SIG-M5 (cell line): ENCODE measurements at places on chromosomes 2 and 18.

DNA sequence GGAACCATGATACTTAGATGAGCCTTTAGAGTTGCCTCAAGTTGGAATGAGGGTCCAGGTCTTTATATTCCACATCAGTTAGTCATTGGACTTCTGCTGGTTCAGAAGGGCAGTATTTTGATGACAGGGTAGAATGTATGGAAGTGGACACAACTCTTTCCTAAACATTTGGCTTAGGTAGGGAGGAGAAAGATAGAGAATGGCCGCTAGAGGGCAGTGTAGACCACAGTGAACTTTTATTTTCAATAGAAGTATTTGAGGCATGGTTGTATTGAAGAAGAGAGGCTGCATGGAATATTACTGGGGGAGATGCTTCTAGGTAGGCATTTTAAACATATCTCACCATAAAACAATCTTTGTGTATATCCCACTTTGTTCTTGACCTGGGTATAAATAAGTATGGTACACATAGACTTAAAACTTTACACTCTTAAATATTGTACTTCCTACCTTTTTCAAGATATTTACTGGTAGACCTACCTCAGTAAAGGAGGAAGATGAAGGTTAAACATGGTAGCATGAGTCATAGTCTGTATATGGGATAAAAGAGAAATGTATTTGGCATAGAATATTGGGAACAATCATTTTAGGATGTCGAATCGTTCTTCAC lies 497.6 kb upstream of the FAM98A start:
- no peak for DNase-seq

DNA sequence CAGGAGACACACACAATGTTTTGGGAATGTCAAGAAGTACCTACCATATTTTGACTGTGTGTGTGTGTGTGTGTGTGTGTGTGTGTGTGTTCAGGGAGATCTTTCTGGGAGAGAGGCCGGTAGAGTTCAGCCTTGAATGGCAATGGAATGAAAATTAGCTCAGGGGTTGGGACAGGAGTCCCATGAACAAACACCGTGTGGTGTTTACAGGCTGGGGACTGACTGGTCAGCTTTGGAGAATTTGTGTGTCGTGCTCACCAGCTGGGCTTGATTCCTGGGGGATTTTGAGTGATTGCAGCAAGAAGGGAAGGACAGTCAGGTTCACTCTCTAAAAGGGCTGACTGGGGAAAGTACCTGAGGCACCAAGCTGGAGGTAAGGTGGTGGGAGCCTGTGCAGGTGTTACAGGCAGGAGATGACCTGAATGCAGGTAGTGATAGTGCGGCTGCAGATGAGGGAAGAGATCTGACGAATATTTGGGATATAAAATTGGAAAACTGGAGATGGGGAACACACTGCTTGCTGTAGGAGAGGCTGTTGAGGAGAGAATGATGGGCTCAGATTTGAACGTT lies 2.5 kb upstream of the ADNP2 start:
- DNase-seq: no peak

- no peak for DNase-seq
Measured at GRCh38 chr2:100882645-100883613, 63.0 kb downstream of the NPAS2 start.

GRCh38 chr18:34998661-34999060 lies 42.6 kb upstream of the MAPRE2 start:
- DNase-seq: no peak

DNA sequence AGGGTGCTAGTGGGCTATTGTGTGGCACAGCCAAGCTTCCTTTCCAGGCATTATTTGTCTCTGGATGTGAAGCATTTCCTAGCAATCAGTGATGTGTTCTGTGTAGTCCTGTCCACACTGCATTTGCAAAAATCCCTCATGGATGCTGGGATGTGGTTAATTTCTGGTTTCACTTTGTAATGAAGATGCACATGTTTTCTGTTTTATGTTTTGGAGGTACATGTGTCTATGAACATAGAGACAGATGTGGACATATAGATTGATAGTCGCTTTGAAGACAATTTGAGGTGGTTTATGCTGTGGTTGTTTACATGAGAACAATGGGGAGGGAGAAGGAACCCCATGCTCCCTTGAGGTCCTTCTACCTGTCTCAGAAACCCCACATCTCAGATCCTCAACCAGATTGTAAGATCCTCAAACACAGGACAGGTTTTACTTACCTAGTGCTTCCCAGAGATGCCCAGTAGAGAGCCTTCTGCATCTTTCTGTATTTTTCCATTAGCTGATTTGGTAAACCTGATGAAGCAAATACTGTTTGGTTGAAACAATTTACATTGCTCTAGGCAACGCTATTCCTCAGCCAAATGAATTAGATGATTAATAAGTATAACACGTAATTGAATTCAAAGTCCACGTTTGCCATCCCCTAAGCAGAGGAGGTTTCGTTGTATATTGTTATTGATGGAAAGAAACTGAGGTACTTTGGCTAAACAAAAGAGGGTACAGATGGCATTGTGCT lies 204.4 kb downstream of the SPP2 start:
- no peak for DNase-seq

DNA sequence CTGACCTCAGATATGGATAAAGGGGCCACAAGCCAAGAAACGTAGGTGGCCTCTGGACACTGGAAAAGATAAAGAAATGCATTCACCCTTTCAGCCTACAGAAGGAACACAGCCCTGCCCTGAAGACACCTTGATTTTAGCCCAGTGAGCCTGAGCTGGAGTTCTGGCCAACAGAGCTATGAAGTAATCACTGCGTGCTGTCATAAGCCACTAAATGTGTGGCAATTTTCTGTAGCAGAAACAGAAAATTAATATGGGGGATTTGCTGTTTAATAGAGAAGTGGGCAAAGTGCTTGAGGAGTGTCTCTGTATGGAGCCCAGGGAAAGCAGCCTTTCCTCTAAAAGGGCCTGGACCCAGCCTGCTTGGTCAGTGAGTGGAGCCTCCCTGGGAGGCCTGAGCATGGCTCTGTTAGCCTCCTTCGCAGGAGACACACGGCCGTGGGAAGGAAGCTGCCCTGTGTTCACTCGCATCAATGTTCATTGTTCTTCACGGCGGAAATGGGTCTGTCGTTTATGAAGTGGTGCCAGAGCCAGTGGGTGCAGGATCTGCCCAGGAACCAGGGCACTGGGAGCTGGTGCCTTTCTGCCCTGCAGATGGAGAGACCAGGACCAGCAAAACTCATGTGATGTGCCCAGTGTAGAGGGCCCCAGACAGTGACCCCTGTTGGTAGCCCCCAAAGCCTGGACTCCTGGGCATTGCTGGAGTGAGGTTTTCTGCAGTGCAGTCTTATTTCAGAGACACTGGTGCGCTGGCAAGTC lies 268.9 kb downstream of the NDUFA10 start:
- DNase-seq: no peak

- DNase-seq: no peak
Measured at GRCh38 chr2:53633441-53633840, 134.2 kb upstream of the CHAC2 start.

DNA sequence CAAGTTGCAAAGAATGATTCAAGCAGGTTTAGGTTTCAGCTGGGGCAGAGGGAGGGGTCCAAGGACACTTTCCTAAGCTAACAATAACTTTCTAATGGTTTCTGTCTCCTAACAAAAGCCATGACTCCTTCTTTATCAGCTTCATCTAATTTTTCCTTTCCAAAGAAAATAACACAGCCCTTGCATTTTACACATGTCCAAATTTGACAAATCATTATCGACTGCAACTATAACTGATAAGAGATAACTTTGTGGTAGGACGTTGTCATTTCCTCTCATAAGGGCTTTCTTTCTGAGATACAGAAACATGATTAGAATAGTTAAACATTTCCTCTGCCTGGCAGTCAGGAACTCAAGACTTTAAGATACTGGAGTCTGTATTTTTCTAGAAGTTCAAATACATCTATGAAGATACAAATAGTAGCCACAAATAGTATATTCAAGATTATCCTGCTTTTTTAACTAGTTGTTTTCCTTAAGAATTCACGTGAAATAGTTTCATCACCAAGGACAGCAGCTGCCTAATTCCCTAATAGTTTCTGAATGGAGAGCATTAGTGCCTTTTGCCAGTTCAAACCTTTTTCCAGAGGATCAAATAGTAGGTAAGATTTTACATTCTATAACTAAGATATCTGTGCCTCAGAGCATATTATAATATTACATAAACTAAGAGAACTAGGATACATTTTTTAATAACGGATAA lies 263.2 kb downstream of the EXOC6B start:
- no peak for DNase-seq

DNA sequence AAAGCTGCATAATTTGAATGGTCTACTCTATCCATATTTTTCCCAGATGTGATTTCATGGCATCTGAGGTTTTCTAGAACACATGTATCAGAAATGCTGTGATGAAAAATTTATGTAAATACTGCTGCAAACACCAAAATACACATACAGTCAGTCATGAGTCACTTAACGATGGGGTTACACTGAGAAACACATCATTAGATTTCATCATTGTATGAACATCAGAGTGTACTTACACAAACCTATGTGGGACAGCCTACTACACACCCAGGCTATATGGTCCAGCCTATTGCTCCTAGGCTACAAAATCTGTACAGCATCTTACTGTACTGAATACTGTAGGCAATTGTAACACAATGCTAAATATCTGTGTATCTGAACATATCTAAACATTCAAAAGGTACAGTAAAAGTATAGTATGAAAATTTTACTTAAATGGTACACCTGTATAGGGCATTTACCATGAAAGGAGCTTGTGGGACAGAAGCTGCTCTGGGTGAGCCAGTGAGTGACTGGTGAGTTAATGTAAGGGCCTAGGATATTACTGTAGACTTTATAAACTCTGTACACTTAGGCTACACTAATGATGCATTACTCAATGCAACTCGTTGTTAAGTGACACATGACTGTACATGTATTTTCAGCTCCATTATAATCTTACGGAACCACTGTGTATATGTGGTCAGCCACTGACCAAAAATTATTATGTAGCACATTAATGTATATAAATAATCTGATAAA lies 33.5 kb downstream of the PNO1 start:
- DNase-seq: peak; percentile 34

DNA sequence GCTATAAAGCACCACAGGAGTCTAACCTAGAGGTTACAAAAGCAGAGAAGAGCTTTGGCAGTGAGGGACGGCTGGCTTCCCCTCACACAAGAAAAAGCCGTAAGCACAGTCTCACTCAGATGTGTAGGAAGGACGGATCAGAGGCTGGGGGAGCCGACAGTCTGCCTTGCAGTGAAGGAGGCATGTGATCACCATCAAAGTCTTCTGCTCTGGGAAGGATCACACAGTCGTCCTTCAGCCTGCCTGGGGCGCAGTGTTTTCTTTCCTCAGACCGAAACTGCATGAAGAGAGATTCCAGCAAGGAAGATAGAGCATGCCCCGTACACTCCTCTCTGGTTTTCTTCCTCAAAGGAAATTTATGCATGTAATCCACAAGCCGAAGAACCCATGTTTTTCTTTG lies 24.1 kb downstream of the GATA6 start:
- DNase-seq: no peak

GRCh38 chr2:136065907-136066306 lies 52.0 kb downstream of the CXCR4 start:
- DNase-seq: no peak
